Activated T-cell treated with anti-CD3 and anti-CD28 coated beads for 1 hour (primary cell): ENCODE measurements at places on chromosomes 2 and 18.

DNA sequence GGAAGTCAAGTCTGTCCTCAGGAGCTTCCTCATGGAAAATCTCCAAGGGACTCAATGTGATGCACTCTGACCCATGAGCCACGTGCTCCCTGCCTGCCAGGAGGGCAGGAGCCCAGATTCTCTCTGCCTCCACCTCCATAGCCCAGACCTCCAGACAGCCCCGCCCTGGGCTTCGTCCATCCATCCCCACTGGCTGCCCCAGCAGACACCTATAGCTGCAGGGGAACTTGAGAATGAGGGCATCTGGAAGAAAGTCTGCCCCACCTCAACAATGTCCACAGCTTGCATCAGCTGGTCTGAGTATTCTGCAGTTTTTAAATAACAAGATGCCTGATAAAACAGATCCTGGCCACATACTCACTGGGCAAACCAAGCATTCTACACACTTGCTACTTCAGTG is 418.8 kb upstream of the SMIM21 start:
- DNase-seq: no peak

- no peak for DNase-seq
Observed at GRCh38 chr2:39383146-39383545, 53.9 kb downstream of the MAP4K3 start.

- DNase-seq: no peak
Observed at GRCh38 chr2:225496568-225496967, 97.1 kb downstream of the NYAP2 start.

DNA sequence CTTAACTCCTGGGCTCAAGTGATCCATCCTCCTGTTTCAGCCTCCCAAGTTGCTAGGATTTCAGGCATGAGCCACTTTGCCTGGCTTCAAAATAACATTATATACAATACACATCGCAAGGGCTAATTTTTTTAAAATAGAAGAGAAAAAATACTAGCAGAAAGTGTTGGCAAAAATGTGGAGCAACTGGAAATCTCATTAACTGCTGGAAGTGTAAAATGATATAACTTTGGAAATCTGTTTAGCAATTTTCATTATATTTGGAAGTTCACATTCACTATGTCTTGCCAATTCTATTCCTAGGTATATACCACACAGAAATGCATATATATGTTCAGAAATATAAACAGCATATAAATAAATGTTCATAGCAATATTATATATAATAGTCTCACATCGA is 55.1 kb upstream of the ZBTB14 start:
- no peak for DNase-seq

DNA sequence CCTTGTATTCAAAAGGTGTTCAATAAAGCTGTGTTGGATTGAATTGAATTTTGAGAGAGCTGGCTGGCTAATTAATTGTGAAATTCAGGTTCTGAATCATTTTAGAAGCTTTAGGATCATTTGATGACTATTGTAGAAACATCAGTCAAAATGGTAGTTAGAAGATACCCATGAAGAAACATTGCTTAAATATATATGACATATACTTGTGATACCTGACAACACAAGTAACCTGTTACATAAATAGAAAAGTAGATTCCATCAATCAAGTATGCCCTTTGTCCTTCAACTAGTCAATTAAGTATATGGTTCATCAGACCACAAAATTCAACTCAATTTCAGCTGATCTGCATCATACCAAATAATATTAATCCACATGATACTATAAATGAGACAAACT is 185.6 kb downstream of the PID1 start:
- no peak for DNase-seq

DNA sequence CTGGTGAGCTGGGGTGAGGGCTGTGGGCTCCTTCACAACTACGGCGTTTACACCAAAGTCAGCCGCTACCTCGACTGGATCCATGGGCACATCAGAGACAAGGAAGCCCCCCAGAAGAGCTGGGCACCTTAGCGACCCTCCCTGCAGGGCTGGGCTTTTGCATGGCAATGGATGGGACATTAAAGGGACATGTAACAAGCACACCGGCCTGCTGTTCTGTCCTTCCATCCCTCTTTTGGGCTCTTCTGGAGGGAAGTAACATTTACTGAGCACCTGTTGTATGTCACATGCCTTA is 10.5 kb downstream of the PROC start:
- no peak for DNase-seq

DNA sequence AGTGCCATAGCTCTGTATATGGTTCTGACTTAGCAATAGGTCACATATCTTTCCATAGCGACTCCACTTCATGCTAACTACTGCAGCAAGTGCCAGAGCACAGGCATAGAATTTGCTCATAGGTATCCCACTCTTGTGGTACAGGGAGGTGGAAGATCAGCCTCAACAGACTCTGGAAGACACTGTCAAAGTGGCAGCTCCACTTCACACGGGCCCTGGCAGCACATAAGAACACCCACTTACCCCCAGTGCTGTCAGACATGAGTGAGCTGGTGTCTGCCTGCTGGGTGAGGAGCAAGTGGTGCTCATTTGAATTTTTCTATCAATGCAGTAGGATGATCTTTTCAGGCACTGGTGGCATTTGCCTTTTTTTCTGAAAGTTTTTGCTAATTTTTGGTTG is 48.6 kb downstream of the BCL2L11 start:
- DNase-seq: no peak

- DNase-seq: no peak
Observed at GRCh38 chr2:45889053-45889452, 237.6 kb downstream of the PRKCE start.

- DNase-seq: no peak
Observed at GRCh38 chr2:232437195-232437571, 18.8 kb upstream of the ALPI start.

- DNase-seq: no peak
Observed at GRCh38 chr2:69742322-69742952, 503 bp downstream of the ANXA4 start.

DNA sequence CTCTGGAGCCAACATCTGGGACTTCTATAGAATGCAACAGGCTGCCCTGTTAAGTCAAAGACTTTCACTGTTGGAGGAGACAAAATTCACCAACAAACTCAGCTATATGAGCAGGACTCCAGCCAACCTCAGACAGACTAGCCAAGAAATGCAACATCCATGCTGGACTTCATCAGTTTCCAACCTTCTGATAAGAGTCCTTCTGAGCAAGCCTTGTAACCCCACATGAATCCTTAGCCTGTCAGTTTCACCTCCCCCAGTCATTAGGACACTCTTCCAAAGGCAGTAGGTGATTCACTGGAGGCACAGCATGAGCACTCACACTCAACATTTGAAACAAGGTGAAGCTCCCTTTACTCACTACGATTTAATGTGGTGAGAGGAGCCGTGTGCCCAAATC is 5.8 kb downstream of the TBC1D8 start:
- no peak for DNase-seq

GRCh38 chr18:10029711-10030110 is 115.9 kb downstream of the VAPA start:
- DNase-seq: no peak

DNA sequence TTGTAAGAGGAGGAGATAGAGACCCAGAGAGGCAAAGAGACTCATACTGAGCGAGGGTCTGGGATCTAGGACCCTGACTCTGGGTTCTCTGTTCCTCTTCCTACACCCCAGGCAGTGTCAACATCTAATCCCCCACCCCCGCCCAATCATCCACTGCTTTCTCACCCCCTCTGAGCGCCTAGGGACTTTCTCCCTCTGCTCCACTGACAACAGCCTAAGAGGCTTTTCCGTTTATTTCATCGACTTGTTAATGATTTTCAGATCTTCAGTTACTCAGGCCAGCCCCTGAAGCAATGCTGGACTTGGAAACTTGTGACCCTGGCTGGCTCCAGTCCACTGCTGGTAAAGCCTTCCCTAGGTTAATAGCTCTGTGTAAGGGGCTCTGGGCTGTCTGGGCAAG is 65.1 kb downstream of the TFCP2L1 start:
- no peak for DNase-seq

- DNase-seq: no peak
Observed at GRCh38 chr18:79388043-79388442, 7.7 kb upstream of the NFATC1 start.

DNA sequence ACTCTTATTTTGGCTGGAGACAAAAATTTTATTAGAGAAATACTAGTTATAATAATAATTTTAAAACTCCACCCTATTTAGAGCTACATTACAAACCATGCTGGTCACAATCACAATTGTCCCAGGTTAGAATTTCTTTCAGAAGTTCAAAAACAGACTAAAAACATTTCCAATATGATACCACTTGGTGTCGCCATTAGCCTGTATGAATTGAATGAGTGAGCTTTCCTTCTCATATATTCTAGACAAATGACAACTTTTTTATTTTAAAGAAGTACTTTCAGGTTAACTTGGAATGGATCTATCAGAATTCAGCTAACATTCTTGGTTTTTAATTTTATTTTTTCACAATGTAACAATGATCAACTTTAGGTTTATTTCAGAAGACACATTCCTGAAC is 48.0 kb downstream of the SERPINB8 start:
- no peak for DNase-seq

DNA sequence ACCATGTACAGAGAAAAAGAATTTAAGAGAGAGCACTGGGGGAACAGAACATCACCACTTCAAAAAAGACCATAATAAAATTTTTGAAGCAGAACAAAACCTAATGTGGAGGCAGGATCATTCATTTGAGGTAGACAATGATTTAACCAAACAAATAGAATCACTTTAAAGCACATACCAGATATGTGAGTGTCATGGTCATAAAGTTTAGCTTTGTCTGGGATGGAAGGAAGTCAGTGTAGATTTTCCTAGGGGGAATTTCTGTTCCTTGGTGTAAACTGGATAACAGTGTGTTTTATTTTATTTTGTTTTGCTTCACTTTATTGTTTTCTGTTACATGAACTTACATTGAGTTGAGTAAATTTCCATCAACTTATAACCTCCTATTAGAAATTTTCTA is 120.8 kb downstream of the CRIM1 start:
- DNase-seq: no peak

DNA sequence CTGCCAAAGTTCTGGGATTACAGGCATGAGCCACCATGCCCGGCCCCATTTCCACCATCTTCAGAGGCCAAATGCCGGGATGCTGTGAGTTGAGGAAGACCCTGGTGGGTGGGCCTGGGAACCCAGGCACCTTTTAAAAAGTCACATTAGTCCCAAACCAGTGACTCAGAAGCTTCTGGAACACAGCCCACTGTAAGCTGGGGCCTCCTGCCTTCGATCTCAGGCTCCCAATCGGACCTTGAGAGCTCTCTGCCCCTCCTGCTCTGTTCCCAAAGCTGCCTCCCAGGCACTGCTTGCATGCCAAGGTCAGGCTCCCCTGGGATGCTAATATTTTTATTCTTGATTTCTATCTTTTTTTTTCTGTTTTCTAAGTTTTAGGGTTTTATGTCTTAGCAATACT is 4.2 kb downstream of the ADCY3 start:
- no peak for DNase-seq
